Effector memory CD4-positive, alpha-beta T cell (primary cell): ENCODE measurements at places on chromosomes 13 and 19.

GRCh38 chr19:39935364-39935661 lies 879 bp upstream of the FCGBP start:
- no peak for DNase-seq

DNA sequence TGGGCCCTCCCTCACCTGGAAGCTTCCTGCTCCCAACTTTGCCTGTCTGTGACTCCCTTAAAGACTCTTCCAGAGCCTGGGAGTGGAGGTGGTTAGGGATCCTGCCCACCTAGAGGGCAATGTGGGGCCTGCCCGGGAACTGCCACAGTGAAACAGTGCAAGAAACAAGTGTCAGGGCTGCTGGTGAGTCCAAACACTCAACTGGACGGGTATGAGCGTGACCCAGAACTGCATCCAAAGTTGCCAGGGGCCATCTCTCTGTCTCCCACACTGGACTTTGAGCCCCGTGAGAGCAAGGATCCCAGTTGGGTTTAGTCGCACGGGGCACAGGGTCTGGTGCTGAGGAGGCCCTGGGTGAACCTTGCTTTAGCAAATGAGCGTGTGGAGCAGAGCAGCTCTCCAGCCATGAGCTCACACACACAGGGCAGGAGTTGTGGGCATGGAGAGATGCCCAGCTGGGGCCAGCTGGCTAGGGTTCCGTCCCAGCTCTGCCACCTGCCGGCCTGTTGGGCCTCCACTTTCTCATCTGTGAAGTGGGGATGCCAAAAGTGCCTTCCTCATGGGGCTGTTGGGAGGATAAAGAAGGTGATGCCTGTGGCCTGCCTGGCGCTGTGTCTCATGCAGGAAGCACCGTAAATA lies 2.8 kb upstream of the NUMBL start:
- no peak for DNase-seq

GRCh38 chr13:98557937-98558792 lies 18.7 kb downstream of the STK24 start:
- no peak for DNase-seq

DNA sequence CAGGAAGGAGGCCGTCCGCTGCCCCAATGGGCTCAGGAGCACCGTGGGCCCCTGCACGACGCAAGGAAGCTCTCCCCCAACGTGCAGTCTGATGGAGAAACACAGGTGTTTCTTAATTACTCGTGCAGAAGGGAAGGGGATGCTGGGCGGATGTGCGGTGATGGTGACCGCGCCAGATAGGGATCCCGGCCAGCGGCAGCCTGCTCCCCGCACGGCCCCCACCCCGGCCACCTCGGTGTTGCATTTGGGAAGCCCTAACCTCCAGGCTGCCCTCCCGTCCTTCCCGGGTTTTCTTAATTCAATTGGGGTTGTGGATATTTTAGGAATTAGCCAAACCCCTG lies 254.4 kb downstream of the ZNF536 start:
- no peak for DNase-seq

DNA sequence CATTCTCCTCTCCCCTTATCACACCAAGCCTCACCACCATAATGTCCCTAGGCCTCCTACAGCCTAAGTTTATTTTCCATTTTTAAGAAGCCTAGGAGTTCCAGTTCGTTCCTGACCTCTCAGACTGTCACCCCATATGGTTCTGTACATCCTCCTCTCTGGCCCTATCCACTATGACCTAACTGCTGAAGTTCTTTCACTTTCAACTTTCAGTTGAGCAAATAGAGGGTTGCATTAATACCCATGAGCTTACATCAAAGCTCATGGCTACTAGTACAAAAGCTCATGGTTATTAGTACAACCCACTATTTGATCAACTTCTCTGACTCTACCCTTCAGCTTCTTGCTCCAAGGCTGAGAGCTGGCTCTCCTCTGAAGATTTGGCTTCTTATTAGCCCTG lies 72.9 kb downstream of the FGF14 start:
- DNase-seq: no peak

GRCh38 chr19:2274185-2274711 lies 7.7 kb downstream of the PEAK3 start:
- no peak for DNase-seq

DNA sequence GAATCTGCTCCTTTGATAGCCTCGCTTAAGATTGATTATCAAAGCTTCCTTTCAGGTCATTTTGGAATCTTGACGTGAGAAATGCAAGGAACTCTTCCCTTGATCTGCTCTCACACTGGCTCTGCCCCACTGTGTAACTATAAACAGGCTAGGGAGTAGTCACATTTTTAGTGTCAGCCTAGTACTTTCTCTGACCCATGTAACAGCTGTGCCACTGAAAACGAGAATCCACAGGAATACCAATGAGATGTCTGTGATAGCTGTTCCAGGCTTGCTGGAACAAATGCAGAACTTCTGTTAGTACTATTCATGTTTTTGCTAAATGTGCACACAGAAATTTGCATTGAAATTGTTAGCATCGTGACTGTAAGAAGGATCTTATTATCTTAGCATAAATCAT lies 221.3 kb downstream of the MYO16 start:
- DNase-seq: no peak

- no peak for DNase-seq
These were observed 490.0 kb upstream of the ATXN8OS start for GRCh38 chr13:69617587-69617986.

- no peak for DNase-seq
These were observed 135.7 kb downstream of the LMO7 start for GRCh38 chr13:75771818-75772217.

- no peak for DNase-seq
These were observed 229.2 kb downstream of the TUBA3C start for GRCh38 chr13:18952225-18953016.

- DNase-seq: peak; percentile 88
These were observed 4.0 kb downstream of the TPGS1 start for GRCh38 chr19:511101-511851.

GRCh38 chr13:84445776-84446175 lies 563.5 kb upstream of the SLITRK1 start:
- DNase-seq: no peak

GRCh38 chr19:32497391-32497790 lies 83.6 kb upstream of the PDCD5 start:
- DNase-seq: no peak

- no peak for DNase-seq
These were observed 1054.4 kb upstream of the SPRY2 start for GRCh38 chr13:81395368-81395767.

DNA sequence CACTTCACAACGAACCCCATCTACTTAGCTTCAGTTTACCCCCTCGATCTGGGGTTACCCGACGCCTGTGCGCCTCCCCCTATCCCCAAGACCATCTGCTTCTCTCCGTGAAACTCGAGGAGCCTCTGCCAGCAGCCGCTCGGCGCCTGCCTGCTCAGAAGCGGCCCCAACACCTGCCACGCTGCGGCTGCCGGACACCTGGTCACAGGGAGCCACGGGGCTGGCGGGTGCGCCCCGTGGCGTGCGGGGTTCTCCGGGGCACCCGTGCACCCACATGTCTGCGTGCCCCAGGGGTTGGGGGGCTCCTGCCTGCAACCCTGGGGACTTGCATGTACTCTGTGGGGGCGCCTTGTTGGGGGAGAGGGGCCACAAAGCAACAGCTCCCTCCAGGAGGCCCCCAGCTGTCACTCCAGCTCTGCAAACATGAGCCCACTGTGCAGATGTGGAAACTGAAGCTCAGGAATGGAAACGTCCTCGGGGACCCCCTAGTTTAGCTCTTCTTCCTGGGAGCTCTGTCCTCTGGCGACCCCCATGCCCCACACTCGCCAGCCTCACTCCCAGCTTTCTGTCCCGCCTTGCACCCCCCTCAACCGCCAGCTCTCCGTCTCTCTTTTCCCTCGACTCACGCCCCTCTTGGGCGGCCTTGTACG lies 7.0 kb upstream of the SEMA6B start:
- no peak for DNase-seq

DNA sequence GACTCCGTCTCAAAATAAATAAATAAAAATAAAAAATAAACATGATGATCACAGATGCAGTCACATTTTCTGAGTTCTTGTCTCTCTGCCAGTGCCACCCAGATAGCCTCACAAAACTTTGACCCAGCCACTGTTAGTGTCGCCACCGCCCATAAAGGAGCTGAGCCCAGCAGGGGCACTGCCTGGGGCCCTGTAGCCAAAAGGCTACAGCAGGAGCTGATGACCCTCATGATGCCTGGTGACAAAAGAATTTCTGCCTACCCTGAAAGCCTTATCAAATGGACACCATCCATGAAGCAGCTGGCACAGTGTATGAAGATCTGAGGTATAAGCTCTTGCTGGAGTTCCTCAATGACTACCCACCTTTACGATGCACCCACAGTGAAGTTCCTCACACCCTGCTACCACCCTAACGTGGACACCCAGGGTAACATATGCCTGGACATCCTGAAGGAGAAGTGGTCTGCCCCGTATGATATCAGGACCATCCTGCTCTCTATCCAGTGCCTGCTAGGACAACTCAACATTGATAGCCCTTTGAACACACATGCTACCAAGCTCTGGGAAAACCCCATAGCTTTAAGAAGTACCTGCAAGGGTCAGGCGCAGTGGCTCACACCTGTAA lies 18.3 kb downstream of the ZNF587 start:
- DNase-seq: no peak

DNA sequence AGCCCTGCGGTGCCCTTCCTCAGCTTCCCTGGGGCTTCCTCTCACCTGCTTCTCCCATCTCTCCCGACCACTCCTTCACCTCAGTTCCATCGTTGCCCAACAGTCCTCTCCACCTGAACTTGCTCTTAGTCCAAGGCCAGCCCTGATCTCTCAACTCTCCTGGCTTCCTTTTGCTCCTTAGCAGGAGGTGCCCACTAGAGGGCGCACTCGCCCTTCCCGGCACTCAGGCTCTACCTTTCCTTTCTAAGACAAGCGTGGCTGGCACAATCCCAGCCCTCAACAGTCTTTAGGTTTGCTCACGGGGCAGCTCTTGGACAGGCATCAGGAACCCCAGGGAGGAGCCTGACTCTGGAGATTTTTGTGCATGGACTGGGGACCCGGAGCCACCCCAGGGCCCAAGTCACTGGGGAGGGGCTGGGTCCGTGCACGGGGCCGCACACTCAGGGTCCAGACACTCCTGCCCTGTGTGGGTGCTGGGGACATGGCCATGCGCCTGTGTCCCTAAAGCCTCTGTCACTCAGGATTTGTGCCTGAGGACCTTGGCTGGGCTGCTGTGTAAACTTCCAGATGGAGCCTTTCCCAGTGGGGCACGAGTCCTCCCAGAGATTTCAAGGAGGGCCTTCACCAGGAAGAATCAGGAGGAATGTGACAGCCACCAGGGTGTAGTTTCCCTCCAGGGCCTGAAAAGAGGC lies 12.1 kb upstream of the CEACAM8 start:
- no peak for DNase-seq

GRCh38 chr13:38950987-38951386 lies 39.6 kb downstream of the STOML3 start:
- no peak for DNase-seq

GRCh38 chr13:31409678-31410356 lies 210.0 kb downstream of the B3GLCT start:
- no peak for DNase-seq

DNA sequence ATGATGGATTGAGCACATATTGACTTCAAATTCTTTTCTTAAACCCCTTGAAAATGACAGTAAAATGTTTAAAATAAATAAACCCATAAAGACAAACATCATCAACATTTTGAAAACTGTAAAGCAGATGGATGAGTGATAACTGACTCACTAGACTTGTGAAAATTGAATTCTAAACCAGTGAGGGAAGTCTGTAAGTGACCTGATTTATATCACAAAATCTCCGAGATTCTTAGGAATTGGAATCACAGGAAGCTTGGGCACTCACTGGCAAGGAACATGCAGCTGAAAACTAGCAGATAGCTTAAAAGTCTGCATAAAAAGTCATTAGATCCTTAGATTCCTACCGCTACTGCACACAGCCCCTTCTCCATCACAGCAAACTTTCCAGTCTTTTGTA lies 51.3 kb upstream of the TSC22D1 start:
- no peak for DNase-seq
